ENCODE measurements at places on chromosomes 2 and 18.

DNA sequence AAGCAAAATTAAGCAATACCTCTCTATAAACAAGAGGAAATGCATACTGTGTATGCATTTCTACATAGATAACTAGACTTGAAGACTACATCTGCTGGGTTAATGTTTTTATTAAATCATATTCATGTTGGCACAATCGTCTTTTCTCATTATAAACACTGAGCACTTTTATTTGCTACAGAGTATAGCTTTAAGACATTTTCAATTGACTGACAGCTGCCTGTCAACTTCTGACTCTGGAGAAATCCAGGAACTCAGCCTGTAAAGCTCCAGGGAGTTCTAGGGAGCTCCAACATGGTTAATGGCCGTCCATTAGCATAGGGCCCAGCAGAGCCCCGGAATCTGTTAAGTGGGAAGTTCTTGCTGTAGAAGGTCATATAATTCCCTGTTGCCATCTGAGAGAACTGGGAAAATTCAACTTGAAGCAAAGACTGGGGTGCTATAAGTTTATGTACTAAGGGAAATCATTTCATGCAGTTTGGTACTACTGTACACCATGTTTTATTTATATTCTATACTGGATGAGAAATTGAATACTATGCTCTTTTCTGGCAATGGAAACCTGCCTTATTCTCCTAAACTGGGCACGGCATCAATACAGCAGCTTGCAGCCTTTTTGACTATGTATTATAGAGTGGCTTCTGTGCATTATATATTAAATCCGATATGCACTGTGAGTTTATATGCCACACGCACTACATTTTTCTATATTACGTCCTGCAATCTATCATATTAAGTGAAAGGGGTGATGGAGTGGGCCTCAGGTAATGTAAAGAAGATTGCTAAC lies 243.5 kb upstream of the ZNF521 start:
- no peak for DNase-seq

- no peak for DNase-seq
These were observed 20.3 kb downstream of the PER2 start for GRCh38 chr2:238267884-238268680.

- no peak for DNase-seq
These were observed 42.5 kb downstream of the GPC1 start for GRCh38 chr2:240477916-240478315.

DNA sequence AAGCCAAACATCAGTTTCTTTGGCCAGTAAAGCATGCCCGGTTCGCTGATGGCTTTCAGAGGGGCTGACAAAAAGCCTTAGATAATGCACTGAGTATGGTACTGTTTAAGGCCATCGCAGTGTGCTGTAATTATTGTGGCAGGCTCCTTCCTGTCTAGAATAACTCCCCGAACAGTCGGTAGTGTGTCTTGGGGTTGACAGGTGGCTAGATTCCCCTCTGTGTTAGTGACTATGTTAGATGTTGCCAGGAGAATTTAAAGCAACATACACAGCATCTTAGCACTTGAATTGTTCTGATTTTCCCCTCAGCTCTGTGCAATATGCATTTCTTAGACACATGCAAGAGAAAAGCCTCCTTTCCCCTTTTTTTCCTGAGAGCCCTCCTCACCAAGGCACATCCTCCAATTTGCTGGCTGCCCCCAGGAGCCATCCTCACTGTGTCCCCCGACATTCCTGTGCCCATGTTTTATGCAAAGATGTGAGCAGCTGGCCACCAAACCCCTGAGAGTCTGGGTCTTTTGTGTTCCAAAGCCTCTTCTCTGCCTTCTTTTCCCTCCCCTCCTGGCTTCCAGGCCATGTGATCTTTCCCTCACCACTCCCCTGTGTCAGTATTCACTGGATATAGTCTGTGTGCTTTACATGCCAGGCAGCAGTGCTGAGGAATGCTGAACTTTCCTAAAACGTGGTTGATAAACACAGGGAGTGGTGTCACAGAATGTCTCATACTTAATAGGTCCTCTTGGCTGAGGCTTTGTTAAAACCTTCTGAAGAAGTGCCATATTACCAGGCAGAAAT lies 331.5 kb downstream of the HRH4 start:
- no peak for DNase-seq

- DNase-seq = no peak
These were observed 131.7 kb upstream of the CTAGE1 start for GRCh38 chr18:22549260-22549937.

DNA sequence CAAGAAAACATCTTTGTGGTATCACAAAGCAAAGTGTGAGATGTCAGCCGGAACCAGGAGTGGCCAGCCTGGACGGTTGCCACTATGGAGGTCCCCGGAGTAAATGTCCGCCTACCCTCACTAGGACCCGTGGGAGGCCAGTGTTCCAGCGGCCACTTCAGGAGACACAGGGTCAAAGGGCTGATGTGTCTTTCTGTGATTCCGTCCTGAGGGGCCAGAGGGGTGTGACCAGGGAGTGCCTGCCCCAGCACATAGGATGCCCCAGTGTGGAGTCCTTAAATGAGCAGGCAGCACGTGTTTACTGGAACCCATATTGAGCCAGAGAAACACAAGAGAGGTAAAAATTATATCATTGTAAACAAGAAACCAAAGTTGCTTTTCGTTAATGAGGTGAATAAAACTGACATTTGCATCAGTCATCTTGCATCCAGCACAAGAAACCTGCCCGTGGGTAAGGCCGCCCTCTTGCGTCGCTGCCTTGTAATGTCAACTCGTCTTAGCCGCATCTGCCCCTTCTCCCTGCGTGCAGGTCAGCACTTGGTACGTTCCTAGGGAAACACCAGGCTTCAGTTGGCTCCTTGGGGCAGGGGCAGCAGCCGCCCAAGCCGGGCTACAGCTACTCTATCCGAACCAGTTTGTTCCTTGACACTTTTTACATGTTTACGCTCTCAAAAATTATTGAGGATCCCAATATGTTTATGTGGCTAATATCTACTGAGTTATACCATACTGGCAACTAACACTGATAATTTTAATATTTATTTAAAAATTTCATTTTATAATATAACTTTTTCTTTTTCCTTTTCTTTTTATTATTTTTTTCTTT lies 46.7 kb upstream of the LAPTM4A start:
- DNase-seq = peak; percentile 73

DNA sequence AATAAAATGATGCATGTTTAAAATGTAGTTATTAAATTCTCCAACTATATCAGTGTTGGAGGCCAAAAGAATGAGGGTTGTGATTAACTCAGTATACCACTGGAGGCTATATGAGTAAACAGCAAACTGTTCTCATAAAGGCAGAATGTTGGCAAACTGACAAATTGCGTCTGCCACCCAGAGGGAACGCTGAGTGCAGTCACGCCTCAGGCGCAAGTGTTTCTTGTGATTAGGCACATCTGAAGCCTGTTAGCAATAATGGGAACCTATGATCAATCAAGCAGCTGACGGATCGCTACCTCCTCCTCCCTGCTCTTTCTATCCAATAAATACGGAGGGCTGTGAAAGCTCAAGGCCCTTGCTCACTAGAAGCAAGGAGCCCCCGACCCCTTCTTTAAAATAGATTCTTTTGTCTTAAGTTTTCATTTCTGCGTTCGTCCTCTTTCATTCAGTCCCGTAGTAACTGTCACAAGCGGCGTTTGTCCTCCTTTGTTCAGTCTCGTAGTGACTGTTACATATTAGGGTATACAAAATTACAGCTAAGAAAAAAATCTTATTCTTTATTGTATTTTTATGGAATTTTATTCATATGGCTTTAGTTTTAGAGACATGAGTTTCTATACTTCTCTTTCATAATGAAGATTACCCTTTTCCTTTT lies 16.3 kb upstream of the RMND5A start:
- DNase-seq = no peak

- no peak for DNase-seq
These were observed 511.4 kb downstream of the RNF144A start for GRCh38 chr2:7428454-7429204.

DNA sequence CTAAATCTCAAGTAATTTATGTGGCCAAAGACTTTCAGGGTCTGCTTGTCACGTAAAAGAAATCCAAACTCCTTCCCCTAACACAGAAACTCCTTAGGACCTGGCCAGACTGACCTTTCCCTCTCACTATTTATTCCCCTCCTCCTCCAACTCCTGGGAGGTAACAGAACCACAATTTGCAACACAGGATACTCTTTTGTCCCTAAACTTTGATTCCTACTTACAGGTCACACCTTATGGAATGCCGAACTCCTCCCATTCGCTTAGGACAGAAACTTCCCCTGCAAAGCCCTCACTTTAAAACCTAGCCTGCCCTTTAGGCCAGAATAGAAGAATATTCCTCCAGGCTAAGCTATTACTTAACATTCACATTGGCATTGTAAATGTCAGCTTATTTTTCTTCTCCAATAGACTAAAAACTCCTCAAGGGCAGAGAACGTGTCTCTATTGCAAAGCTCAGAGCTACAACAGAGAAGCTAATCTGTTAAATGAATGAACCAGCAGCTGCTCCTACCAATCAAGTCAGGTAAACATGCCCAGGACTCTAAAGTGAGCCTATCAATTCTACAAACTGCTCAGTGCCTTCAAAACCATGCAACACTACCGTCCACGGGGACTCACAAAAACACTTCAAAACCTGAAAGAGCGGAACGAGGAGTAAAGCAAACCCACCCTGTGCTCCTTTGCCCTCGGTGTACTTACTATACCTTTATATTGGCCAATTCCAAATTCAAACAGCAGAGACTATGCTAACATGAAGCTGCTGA lies 6.1 kb downstream of the INO80D start:
- DNase-seq = no peak

Data from stimulated activated CD4-positive, alpha-beta T cell treated with anti-CD3 and anti-CD28 coated beads, TNF-alpha, amount 100 ng/mL, for 1 hour (primary cell).